ENCODE measurements at places on chromosomes 1 and 21.

DNA sequence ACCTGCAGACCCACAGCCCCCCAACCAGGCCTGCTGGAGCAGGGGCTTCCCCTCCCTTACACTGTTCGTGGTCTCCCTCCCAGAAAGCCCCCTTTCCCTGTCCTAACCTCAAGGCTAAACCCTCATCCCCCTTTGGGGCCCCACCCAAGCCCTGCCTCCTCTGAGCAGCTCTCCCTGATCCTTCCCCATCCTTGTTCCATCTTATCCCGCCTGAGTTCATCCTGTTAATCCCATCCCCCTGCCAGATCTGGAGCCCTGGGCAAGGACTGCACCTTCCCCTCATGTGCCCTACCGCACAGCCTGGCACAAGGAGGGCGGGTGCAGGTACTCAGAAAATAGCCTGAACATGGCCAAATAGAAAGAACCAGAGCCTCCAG is 6.9 kb upstream of the TNNT2 start:
- no peak for DNase-seq

- DNase-seq = no peak
These were observed 80.4 kb downstream of the KIF26B start for GRCh38 chr1:245235156-245235555.

- no peak for DNase-seq
These were observed 93.9 kb downstream of the GLIS1 start for GRCh38 chr1:53644909-53645689.

- DNase-seq = no peak
These were observed 28.1 kb downstream of the KCNA10 start for GRCh38 chr1:110490791-110491451.

DNA sequence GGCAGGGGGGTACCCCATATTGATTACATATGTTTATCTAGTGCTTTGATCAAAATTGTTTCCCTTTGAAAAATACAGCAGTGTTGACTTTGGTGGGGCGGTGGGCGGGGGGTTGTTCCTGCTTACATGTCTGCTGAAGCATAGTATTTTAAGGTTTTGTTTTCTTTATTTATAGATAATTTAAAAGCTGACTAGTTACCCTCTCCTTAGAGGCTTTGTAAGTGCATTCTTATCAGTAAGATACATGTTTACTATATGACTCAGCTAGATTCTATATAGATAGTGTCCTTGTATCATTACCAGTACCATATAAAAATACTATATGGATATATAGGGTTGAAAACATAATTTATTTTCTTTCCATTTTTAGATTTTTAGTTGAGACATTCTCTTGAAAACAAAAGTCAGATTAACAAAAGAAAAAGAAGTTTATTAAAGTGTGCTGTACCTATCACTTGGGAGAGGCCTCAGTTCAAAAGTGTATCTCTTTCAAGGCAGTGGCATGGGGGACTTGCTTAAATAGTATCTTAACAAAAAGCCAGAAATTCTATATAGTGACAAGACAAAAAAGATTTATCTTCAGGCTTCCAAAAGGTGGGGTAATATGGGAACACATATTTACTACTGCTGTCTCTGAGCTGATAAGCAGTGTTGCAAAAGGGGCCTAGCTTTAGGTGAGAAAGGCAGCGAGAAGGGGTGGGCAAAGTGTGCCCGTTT is 79.0 kb downstream of the HS2ST1 start:
- DNase-seq = no peak

DNA sequence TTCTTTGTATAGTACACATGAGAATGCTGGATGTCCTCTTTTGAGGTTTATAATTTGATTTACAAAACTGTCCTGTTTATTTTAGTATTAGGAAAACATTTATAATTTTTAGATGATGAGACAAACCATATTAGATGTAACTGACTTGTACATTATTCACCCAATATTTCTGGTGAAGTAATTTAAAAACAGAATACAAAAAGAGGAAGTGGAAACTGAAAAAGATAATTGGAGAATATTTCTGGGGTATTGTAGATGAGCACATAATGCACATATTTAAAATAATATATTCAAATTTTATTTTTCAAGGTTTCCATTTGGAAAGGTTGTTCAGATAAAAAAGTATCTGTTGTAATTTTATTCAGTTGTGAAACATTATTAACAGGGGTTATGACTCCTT is 40.7 kb downstream of the XPR1 start:
- no peak for DNase-seq

- DNase-seq = no peak
These were observed 95.9 kb downstream of the CAMTA1 start for GRCh38 chr1:6880951-6881690.

GRCh38 chr1:42713293-42713692 is 26.7 kb downstream of the CLDN19 start:
- DNase-seq = no peak

DNA sequence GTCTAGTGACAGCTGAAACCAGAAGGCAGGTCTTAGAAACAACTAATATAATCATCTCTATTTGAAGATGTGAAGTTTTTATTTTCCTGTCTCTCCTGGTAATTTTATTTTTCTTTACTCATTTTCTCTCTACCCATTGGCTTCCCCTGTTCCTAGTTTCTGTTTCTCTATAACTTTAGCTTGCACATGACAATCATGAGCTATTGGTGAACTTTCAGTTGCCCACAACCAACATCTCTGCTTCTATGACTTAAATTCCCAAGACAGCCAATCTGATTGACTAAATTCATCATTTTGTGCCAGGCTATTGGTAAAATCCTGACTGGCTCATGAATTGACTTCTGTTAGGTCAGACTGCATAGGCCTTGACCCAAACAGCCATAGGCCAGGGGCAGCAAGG is 13.7 kb upstream of the ACADM start:
- no peak for DNase-seq

- DNase-seq = no peak
These were observed 174.7 kb upstream of the C1orf105 start for GRCh38 chr1:172245788-172246187.

DNA sequence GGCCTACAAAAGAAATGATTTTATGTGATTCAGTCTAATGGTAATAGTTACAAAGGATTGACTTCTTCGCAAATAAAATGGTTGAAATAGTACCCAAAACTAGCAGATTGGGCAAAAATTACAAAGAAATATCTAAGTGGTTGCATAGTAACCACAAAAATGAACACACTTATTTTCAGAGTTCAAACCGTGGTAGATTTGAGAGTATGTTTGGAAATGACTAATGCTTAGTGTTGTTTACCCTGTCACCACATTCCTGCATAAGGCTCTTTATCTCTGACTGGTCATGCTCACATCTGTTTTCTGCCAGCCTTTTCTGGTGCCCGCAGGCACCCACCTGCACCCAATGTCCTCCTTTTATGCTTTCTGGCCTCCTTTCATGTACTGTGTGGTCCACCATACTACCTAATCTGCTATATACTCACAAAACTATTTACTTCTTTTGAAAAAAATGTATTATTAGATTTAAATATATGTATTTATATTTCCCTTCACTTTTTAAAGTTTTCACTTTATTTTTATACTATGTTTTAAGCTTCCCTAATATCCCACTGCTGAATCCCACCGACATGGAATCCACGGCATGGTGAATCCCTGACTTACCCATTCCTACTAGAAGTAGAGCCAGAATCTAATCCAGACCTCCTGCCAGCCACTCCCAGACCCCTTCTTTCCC is 30.3 kb downstream of the PTPRC start:
- peak; percentile 80 for DNase-seq

DNA sequence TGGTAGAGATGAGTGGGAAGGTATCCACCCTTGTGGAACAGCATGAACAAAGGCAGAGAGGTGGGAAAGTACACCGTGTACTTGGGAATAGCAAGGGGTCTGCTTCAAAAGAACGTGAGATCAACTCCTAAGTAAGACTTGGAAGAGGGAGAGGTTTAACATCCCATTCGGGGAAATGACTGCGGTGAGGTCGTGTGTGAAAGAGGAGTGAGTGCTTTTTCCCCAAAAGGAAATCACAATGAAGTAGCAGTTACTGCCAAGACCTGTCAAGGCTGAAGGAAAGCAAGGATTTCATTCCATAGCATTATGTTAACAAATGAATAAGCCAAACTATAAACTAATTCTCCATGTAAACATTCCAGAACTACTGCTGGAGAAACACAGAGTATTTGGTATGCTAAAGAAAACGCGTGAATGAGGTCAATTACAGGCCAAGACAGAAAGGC is 20.0 kb upstream of the SYDE2 start:
- no peak for DNase-seq

- DNase-seq = no peak
These were observed 6.2 kb downstream of the SLC19A2 start for GRCh38 chr1:169479363-169480066.
